HEK293T (cell line): ENCODE measurements at places on chromosomes 4 and X.

GRCh38 chr4:16106956-16107355, 23.1 kb upstream of the PROM1 start:
- DNase-seq, result no peak

GRCh38 chr4:16120720-16121119, 36.9 kb upstream of the PROM1 start:
- no peak for DNase-seq

- DNase-seq, result no peak
Measured at GRCh38 chr4:47858006-47858405, 20.1 kb upstream of the CORIN start.

- no peak for DNase-seq
Measured at GRCh38 chr4:163772238-163772637, 277.7 kb downstream of the TMA16 start.
